Activated naive CD4-positive, alpha-beta T cell (primary cell): ENCODE measurements at places on chromosomes 6 and 20.

DNA sequence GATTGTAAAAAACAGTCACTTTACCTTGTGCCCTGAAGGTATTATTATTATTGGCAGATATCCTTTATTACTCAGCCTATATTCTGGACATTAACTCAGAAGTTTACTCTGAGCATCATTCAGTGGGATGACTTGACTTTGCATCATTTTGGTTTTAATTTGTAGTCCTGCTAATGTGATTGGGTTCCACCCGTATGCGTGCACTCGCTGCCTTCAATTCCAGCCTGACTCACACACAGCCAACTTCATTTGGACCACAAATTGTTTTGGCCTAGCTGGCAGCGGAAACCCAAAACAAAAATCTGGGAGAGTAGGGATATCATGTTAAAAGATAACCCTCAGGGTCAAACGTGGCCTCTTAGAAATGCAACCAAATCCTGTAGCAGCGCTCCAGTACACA is 704.4 kb upstream of the SLC35B3 start:
- DNase-seq = no peak

DNA sequence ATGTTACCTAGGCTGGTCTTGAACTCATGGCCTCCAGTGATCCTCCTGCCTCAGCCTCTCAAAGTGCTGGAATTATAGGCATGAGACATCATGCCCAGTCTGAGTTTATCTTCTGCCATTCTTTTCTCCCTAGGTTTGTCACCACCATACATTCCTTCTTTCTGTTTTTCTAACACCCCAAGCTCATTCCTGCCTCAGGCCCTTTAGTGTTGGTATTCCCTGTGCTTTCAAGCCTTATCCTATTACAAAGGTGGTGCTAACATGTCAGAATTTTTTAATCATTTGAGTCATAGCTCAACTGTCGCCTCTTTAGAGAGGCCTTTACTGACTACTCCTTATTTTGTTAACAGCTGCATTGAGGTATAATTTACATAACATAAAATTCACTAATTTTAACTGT is 221.1 kb upstream of the PRSS16 start:
- DNase-seq = no peak

DNA sequence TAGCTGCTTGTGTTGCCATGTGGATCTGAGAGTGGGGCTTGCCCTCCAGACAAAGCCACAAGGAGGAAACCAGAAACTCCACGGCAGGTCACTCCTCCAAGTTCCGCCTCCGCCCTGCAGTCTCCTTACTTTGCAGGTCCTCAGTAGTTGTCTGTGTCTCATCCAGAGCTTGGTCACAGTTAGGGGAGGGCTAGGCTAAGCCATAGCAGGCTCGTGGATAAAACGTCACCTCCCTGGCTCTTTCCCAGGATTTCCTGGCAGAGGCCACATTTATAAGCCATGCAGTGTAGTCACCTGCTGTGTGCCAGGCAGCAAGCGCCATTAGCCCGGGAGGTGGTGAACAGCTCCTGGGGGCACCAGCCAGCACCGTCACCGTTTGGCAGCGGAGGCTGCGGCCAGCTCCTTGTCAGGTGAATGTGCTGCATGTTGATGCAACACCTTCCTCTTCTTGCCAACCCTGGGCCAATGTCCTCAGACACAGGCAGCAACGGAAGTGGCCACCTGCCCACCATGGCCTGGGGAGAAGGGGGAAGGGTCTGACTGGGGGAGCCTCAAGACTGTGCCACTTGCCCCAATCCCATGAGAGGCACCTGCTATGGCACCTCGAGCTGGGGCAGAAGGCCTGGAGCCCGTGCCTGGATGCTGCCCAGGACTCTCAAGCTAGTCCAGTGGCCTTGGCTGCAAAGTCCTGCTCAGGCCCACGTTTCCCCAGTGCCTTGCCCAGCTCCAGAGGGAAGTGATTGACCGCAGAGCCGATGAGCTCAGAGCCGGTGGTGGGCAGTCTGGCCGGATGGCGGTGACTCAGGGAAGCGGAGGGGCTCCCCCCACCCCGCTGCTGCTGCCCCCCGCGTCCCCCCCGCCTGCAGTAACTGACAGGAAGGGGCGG is 39.0 kb upstream of the SLCO4A1 start:
- peak; percentile 16 for DNase-seq

DNA sequence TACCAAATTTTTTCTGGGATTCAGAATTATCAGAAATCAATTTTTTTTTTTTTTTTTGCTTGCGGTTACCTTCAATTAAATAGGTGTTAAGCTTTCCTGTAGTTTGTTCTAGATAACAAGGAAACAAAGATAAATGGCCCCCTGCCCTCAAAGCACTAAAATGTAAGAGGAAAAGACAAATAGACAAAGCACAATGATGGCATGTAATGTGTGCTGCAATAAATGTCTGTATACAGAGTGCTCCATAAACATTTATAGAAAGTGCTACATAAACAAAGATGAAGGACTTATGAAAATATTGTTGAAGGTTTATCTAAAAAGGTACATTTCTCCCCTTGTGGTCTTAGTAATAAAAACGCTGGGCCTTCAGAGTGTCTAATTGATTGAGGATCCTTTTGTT is 384.6 kb downstream of the PKHD1 start:
- DNase-seq = no peak

DNA sequence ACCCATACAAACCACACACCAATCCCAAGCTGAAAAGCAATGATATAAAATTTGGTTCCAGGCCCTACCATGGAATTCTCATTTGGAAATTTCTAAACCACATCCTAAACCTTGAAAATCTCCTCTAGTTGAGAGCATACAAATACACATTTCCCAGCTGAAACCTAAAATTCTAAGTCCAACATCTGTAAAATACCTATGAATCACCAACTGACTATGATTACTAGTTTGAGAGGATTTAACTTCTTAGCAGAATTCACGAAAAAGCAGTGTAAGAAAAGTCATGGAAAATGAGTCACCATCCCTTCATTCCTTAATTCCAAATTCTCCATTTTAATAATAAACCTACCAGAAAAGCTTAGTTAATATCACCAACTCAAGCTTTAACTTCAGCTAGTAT is 15.4 kb downstream of the RANBP9 start:
- DNase-seq = no peak

GRCh38 chr6:31814677-31815024 is 432 bp downstream of the HSPA1L start:
- DNase-seq = no peak

GRCh38 chr6:117906958-117907600 is at the start of gene SLC35F1:
SLC35F1 (plus strand) TSS chr6:117907264.
- no peak for DNase-seq

GRCh38 chr6:52726193-52726542 is 37.1 kb downstream of the GSTA2 start:
- no peak for DNase-seq
